ENCODE measurements at places on chromosomes 13 and 19.

GRCh38 chr19:48569814-48570213 is 17.8 kb downstream of the SULT2B1 start:
- DNase-seq, result no peak

- no peak for DNase-seq
Observed at GRCh38 chr13:105641121-105641520, 894.3 kb downstream of the EFNB2 start.

DNA sequence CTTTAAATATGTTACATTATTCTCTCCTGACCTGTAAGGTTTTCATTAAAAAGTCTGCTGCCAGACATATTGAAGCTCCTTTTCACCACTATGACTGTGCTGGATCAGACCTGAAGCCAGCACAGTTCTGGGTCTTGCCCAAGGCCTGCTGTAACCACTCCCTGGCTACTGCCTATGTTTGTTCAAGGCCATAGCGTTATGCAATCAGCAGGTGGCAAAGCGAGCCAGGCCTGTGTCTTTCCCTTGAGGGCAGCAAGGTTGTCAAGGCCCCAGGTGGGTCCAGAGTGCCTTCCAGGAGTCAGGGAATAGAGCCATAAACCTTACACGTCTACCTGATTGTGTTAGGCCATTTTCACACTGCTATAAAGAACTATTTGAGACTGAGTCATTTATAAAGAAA is 496.8 kb upstream of the PCDH9 start:
- DNase-seq, result no peak

- peak; percentile 58 for DNase-seq
Observed at GRCh38 chr13:101490406-101491015, 38.0 kb downstream of the ITGBL1 start.

DNA sequence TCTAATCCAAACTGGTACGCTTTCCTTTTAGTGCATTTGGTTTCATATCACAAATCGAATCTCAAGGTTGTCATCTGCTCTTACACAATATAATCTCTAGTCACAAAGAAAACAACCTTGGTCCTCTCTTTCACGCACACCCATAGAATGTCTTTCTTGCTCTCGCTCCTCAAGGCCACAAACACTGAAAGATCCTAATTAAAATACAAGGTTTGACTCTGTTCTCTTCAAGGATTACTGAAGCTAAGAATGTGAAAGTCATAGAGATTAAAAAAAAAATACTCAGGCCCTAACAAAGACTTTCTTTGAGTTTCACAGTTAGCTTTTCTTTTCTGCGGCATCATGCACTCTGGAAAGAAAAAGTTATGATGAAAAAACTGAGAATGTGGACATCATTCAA is 891.5 kb downstream of the EFNB2 start:
- DNase-seq, result no peak

- DNase-seq, result peak; percentile 58
Observed at GRCh38 chr13:38814331-38814730, 127.5 kb downstream of the FREM2 start.

GRCh38 chr13:24709186-24709913 is 29.1 kb downstream of the ATP12A start:
- DNase-seq, result no peak

DNA sequence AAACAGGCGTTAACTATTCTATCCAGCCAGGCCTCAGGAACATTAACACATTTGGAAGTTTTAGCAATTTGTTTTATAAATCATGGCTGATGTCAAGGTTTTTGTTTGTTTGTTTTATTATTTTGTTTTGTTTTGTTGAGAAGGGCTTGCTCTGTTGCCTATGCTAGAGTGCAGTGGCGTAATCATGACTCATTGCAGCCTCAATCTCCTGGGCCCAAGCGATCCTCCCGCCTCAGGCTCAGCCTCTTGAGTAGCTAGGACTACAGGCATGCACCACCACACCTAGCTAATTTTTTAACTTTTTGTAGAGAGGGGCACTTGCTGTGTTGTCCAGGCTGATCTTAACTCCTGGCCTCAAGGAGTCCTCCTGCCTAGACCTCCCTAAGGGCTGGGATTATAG is 28.3 kb downstream of the NUP58 start:
- DNase-seq, result no peak

DNA sequence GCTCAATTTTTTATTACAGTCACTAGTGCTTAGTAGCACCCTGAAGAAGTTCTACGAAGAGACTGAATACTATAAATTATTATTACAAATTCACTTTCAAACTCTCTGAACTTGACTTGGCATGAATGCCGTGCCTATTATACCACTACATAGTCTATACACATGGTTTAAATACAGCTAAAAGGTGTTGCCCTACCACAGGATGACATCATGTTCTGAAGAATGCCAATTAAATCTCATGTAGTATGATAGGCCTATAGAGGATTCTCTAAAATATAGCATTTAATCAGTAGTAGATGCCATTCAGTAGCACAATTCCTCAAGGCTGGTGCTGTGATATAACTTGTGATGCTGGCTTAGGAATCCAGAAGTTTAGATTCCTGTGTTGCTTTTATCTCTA is 16.7 kb upstream of the POSTN start:
- no peak for DNase-seq

- DNase-seq, result no peak
Observed at GRCh38 chr19:40282920-40283319, 2.2 kb downstream of the AKT2 start.

- peak; percentile 72 for DNase-seq
Observed at GRCh38 chr13:33285420-33286124, at the start of gene STARD13. STARD13 (minus strand) TSS chr13:33285755; CDS start chr13:33285638, 117 bp downstream.

- DNase-seq, result no peak
Observed at GRCh38 chr13:96792736-96793403, 201.4 kb downstream of the OXGR1 start.

GRCh38 chr19:17784201-17785008 is 10.5 kb upstream of the B3GNT3 start:
- DNase-seq, result no peak

DNA sequence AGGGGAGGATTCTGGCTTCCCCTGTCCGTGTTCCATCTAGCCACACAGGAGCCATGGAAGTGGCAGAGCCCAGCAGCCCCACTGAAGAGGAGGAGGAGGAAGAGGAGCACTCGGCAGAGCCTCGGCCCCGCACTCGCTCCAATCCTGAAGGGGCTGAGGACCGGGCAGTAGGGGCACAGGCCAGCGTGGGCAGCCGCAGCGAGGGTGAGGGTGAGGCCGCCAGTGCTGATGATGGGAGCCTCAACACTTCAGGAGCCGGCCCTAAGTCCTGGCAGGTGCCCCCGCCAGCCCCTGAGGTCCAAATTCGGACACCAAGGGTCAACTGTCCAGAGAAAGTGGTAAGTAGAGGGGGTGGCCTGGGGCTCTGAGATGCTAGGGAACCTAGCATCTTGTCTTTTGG is 1.5 kb downstream of the BABAM1 start:
- DNase-seq, result no peak

DNA sequence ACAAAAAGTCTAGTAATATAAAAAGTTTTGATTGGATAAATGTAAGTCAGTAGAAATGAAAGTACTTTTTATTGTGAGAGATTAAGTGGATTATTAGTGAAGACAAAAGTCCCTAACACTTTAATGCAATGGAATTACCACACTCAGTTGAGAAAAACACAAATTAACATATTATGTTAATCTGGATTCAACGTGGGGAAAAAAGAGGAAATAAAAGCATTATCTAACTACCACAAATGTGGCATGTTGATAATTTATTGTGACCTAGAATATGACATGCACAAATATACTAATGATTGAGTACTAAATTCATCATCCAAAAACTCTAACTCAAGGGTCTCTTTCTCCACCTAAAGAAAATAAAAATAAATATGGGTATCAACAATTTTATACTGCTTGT is 41.5 kb downstream of the FOXO1 start:
- no peak for DNase-seq

- no peak for DNase-seq
Observed at GRCh38 chr19:17893766-17894165, 22.0 kb downstream of the SLC5A5 start.

GRCh38 chr13:47094734-47095434 is 198.0 kb upstream of the HTR2A start:
- DNase-seq, result no peak

DNA sequence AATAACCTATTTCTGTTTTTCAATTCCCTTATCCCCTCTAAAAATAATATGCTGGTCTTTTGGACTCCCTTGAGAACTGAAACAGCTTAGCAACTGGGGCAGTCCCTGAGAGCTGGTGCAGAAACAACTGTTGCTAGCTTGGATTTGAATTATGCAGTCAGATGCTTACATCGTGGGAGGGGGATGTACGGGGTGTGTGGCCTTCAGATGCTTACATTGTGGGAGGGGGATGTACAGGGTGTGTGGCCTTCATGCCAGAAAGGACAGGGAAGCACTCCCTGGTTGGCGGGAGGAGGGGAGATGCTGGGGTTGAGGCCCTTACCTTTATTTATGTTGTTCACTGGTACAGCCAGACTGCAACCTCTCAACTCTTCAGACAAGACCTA is 25.6 kb downstream of the LRCH1 start:
- DNase-seq, result no peak

GRCh38 chr13:100517728-100518127 is 70.9 kb downstream of the GGACT start:
- no peak for DNase-seq

- no peak for DNase-seq
Observed at GRCh38 chr13:24276306-24276705, 33.1 kb upstream of the C1QTNF9 start.

GRCh38 chr13:27712421-27712820 is 79.9 kb upstream of the GSX1 start:
- no peak for DNase-seq

DNA sequence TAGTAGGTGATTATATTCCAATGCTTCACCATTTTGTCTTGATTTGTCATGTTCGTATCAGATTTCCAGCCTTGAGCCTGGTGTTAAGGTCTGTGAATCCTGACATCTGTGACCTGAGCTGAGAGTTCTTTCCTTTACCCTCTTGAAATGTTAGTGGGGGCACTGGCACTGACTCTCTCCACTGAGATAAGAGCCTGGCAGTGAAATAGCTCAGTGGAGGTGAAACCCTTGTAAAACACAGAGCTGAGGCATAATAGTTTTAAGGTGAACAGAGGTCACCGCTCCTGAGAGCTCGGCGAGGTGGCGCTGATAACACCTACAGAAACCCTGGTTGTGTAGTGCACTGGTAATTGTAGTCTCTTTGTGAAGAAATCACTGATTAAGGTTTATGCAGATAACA is 748.2 kb downstream of the DIAPH3 start:
- no peak for DNase-seq

DNA sequence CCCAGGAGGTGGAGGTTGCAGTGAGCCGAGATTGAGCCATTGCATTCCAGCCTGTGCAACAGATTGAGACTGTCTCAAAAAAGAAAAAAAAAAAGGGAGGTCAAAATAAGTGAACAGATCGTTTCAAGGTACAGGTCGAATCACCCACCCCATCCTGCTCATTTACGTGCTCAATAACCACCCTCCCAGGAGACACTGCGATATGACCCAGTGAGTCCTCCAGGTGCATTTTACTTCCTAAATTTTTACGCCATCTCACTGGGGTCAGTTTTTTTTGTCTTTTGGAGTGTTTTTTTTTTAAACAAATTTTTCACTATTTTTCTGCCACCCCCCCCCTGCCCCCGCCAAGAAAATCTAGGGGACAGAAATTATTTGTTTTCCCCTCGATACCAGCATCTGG is 68.1 kb downstream of the ZNF486 start:
- DNase-seq, result no peak

DNA sequence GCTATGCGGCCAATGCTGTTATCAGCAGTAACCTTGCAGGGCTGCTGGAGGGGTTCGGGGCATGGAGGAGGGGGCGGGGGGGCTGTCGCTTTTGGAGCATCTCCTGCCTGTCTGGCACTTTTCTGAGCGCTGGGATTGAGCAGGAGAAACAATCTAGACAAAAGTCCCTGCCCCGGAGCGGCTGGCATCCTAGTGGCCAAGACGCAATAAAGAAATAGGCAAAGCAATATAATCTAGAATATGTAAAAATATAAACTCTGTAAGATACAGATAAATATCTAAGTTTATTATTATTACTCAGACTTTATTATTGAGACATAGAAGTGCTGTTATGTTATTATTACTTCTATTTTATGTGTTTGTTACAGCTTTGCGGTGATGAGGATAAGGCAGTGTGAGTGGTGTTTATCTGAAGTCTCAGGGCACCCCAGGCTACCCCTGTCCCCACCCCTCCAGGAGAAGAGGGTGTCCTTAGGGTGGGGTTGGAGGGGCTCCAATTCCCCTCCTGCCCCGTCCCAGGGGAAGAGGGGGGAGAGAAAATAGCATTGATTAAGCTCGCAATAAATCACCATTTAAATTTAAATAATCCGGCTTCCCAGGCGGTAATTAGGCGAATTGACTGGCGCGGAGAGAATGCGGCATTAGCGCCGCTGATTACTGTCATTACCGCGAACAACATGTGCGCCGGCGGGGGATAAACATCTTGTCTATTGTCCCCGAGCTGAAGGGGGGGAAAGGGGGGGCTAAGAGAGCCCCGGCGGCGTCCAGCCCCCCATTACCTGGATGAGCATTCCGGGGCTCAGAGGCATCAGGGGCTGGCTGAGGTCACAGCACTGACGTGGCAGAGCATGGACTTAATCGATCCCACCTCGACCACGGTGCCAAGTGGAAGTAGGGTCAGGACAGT is 3.2 kb downstream of the NPAS1 start:
- DNase-seq, result no peak

GRCh38 chr13:90502762-90503161 is 844.7 kb upstream of the MIR17HG start:
- no peak for DNase-seq

GRCh38 chr13:46010148-46010547 is 42.4 kb downstream of the ZC3H13 start:
- no peak for DNase-seq

- no peak for DNase-seq
Observed at GRCh38 chr19:22616659-22617058, 17.5 kb upstream of the ZNF492 start.

- DNase-seq, result no peak
Observed at GRCh38 chr19:19745496-19746285, 12.8 kb upstream of the ZNF14 start.

DNA sequence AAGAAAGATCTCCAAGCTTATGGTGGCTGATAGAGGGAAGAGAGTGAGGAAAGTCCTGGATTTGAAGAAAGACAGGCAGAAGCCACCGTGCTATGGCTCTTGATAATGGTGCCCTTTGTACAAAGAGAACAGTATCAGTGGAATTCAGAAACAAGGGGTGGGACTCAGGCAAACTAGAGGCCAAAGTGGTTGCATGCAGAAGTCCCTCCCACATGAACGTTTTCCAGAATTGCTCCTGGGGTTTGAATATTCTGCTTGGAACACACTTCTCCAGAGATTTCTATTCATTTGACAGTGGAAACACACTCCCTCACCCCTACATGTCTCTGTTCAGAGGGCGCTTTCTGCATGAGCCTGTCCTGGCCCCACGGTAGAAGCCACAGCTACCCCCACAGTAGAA is 10.1 kb upstream of the MBNL2 start:
- no peak for DNase-seq

DNA sequence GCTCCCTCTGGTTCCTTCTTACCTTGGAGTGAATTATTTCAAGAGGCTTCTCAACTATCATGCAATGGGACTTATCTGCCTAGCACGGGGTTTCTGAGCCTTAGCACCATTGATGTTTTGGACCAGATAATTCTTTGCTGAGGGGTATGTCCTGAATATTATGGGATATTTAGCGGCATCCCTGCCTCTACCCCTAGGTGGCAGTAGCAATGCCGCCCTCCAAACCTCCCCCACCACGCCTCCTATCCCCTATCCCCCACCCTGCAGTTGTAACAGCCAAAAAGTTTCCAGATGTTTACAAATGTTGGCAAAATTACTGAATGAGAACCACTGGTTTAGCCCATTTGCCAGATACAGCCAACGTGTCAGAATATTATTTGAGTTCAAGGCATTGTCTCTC is 125.5 kb downstream of the POSTN start:
- no peak for DNase-seq

All from epithelial cell of prostate (primary cell).